ENCODE measurements at places on chromosomes 5 and 9. TPM values are rescaled to one million over a fixed set of nuclear protein-coding genes. Genes with fewer than 3 reads are reported as not detected.

Gene EQTN
- not detected for polyA plus RNA-seq

Gene HTR1A
- not detected for polyA plus RNA-seq

Gene DNM1
- polyA plus RNA-seq = 7.3 TPM

Gene SLC6A7
- not detected for polyA plus RNA-seq

Gene SEMA6A
- 4.0 TPM for polyA plus RNA-seq

Gene NTNG2
- polyA plus RNA-seq = 0.54 TPM

Gene TSSK1B
- not detected for polyA plus RNA-seq

Gene ANKRD18A
- polyA plus RNA-seq = 2.4 TPM

Gene TDRD7
- 7.8 TPM for polyA plus RNA-seq

Measured in kidney (tissue), 22 donors.